ENCODE measurements at places on chromosomes 12 and 14.
A peak's percentile ranks its signal among the peaks of the same experiment; 100 is the strongest.

- DNase-seq, result no peak
Observed at GRCh38 chr12:482061-482460, 22.3 kb downstream of the B4GALNT3 start.

GRCh38 chr12:51752234-51752889 lies 96.2 kb downstream of the FIGNL2 start:
- DNase-seq, result peak; percentile 77

- no peak for DNase-seq
Observed at GRCh38 chr14:33692762-33693161, 258.1 kb downstream of the EGLN3 start.

DNA sequence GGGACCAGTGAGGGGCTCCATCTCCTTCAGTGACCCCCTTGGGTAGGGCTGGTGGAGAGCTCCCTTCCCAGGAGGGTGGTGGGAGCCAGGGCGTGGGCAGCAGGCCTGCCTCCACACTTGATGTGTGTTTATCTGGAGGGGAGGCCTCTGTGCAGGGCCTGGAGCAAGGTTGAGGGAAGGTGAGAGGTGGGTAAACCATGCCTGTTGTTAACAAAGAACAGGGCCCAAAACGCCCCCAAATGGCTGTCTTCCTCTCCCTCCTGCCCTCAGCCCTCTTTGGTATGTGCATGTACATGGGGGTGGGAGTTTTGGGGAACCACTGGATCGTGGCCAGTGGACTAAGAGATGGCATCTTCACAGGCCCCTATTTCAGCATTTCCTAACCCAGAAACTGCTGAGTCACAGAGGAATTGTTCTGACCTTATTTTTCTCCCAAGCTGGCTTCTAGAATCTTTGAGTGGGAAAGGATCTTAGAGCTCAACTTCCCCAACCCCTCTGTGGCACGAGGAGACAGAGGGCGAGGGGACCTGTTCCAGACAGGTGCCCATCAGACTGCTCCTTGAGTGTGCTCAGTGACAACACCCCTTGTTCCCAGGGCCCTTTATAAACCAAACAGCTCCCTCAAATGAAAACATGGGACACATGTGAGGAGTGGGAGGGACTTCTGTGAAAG lies 3.6 kb downstream of the SLC48A1 start:
- peak; percentile 56 for DNase-seq

DNA sequence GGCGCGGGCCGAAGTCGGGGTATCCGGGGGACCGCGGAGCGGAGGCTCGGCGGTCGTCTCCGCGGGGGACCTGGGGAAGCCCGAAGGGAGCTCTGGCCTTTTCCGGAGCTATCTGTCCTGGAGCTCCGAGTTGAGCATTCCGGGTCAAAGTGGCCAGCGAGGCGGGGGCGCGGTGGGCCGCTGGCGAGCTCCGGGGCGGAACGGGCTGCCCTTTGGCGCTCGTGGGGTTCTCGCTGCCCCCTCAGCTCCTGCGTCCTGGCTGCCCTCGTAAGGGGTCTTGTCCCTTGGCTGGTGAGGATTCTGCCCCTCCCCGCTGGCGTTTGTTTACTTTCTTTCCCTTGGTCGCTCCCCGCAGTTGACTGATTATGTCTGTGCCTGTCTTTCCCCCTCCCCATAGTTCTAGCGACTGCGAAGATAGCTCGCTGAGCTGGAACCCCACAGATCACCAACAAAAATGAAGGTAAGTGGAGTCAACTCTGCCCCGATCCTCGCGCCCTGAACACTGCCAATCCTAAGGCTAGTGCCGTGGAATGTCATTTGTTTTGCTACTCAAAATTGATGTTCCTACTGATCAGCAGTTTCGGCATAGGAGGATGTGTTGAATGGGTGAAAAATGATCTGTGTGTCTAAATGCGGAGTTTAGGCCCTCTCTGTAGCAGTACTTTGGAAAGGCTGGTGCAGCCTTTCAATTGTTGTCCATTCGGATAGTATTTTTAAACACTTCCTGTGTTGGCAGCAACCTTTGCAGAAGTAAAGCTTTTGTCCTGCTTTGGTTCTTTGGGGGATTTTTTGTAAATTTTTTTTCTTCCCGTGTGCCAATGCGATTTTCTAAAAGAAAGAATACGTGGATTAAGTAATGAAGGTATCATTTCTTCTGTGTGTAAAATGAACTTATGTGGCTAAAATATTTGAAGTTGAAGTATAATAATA lies 1.3 kb downstream of the ARID4A start:
- peak; percentile 65 for DNase-seq

DNA sequence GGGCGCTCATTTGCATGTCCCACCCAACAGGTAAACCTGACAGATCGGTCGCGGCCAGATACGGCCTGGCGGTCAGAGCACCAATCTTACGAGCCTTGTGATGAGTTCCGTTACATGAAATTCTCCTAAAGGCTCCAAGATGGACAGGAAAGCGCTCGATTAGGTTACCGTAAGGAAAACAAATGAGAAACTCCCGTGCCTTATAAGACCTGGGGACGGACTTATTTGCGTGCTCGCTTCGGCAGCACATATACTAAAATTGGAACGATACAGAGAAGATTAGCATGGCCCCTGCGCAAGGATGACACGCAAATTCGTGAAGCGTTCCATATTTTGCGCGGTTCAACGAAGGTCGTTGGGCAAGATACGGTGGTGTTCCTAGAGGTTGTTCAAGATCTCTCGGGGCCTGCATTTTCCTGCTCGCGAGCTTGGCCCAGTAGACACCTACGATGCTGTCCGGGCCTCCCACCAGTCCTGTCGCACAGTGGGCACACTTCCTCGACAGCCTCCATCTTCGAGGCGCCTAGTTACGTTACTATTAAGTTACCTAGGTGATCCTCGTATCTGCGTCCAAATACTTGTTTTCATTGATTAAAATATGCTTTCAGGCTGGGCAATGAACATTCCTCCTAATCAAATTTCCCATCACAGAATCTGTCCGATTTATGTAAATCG lies at the start of gene RNU6-7:
Gene RNU6-7, plus strand, starts transcription at position 230 of the 675 bp plus-strand sequence.
- no peak for DNase-seq

DNA sequence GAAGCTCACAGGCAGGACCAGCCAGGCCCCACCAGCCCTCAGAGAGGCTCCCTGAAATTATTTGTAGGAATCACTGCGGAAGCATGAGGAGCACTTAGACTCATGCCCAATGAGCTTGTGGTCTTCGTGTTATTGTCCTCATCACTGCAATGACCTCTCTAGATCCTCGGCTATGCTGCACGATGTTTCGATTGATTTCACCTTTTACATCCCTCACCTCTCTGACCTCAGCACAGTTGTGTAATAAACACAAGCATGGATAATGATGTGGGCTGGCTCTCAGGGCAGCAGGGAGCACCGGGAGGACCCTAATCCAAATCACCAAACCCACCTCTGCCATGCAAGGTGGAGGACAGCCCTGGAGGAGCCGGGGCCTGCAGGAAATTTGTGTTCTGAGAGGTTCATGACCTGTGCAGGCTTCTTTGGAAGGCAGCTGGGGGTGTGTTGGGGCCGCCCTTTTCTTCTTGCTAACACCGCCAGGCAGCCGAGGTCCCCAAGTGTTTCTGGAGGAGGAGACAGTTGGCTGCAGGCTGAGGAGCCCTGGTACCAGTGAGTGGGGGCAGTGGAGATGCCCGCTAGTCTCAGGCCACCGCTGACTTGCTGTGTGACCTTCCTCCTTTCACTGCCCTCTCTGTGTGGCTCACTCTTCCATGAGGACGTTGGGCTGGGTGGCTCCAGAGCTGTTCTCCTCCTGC lies 29.5 kb upstream of the EML1 start:
- no peak for DNase-seq

DNA sequence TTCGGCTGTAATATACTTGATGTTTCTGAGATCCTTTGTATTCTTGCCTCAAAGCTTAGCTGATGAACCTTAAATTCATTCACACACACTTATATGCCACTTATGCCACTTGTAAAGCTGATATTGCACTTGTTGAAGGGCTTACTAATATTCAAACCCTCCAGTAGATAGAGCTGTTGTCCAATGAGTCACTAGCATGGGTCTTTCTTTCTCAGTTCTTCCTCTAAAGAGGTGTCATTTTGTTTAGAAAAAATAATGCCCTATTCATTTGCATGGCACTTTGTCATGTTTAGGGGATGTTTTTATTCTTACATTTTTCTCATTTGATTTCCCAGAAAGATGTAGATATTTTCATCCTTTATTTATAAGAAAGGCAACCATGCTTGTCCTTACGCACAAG lies 56.4 kb downstream of the MON2 start:
- DNase-seq, result no peak

DNA sequence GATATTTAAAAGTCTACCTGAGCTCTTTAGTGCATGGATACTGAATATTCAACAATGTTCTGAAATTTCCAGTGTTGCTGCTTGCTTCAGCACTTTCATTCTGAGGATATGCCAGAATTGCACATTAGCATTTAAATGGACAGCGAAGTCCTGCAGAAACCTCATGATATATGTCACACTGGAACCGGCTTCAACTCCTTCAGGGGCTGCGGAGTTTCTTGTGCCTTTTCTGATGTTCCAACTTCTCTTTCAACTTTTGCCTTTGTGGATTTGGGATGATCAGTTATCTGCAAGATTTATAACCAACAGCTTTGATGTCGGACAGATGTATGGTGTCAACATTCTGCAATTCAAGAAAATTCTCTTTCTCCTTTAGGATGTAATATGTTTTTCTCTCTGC lies 142.5 kb upstream of the LMNTD1 start:
- DNase-seq, result no peak

GRCh38 chr14:101933209-101933608 lies 31.2 kb upstream of the DYNC1H1 start:
- DNase-seq, result peak; percentile 55

DNA sequence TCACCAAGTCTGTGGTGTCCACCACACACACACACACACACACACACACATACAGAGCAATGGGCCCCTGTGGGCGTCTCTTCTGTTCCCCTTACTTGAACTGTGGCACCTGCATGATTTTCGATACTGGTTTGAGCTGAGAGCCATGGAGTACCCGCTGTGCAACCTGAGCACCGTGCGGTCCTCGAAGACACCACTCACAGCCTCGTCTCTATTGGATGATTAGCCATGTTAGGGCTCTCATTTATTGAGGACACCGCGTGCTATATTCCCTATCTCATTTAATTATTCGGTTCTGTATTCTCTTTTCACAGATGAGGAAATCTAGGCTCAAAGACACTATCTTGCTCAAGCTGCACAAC lies 623 bp upstream of the C14orf132 start:
- DNase-seq, result no peak

DNA sequence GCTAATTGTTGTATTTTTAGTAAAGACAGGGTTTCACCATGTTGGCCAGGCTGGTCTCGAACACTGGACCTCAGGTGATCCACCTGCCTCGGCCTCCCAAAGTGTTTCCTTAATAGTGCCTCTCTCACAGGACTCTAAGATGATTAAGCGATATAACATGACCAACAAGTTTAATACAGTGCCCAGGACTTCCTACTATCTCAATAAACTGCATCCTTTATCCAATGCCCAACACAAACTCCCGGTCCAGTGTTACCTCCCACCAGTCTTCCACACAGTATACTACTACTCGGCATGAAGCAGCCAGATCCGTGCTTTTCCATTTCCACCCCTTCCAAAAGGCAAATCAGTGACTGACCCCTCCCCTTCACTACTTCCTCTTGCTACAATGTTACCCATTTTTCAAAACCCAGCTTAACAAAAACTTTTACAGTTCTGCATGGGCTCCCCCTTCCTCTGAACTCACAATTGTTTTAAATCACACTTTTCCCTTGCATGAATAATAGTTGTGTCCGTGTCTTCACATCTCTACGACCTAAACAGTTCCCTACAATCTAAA lies 900 bp downstream of the NOP2 start:
- no peak for DNase-seq

GRCh38 chr12:19893514-19893913 lies 454.2 kb downstream of the AEBP2 start:
- DNase-seq, result no peak

DNA sequence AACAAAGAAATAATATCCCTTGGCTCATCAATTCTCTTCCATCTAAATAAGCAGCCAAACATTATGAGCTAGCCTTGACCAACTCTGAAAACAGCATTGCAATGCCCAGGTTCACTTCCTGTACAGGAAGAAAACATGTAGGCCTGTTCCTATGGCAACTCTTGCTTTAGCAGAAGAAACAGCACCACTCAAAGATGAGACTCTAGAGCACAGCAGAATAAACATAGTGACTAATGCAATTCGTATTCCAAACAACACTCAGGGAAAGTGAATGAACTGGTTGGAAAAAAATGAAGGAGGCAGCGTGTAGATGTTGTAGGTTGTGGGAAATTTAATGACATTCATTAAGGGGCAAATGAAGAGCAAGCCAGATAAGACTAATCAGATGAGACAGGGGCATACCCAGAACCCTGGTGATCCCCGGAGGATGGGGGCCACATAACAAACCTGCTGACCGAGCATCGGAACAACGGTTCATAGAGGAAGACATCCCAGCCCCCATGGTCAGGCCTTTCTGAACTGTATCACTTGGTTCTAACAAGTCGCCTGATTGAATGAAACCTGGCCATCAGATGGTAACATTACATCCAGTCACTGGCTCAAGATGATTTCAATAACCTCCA lies 9.0 kb downstream of the ARHGDIB start:
- DNase-seq, result no peak

DNA sequence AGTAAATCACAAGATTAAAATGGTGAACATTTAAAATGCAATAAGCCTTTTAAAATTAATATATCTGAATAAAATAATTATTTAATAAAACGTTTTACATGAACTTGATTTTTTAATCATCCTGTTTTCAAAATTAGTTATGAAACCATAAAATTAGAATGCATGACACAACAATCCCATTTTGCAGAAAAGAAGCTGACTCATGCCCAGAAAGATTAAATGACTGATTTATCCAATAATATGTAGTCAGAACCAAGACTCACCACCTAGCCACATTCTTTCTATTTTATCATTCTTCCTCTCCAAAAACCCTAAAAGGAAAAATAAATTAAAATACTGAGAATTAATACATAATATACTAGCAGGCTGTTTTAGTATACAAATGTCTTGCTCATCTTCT lies 83.0 kb upstream of the LGR5 start:
- DNase-seq, result no peak

GRCh38 chr14:99425272-99425681 lies 55.4 kb downstream of the SETD3 start:
- no peak for DNase-seq

DNA sequence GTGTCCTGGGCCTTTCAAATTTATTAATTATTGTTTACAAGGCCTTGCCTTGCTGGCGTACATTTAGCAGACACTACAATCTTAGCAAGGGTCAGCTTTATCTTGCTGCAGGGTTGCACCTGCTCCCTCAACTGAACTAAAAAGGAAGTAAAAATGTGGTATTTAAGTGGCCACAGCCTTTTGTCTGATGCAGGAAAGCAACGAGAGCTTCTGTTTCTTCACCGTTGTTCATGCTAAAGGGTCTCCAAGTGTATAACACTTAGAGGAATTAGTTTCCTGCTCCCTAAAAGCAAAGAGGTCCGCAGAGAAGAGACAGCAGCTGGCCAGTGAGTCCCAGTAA lies 62.8 kb upstream of the EGLN3 start:
- no peak for DNase-seq

- no peak for DNase-seq
Observed at GRCh38 chr12:69471667-69472385, 1.6 kb downstream of the FRS2 start.

DNA sequence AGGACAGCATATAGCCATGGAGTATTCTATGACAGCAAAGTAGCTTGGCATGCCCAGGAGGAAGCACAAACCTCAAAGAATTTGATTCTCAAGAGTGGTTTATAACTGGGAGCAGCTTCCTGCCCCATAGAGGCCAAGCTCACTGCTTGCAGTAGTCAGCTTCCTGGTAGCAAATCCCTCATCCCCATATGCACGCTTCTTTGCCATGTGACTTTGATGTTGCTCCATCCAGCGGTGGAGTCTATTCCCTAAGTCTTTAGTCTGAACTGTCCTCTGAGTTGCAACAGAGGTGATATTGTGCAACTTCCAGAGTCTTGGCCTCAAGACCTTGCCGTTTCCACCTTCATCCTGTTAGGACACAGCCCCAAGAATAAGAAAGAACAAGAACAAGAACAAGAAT lies 996.8 kb upstream of the TMEM132C start:
- DNase-seq, result no peak
